ENCODE measurements at places on chromosomes 1 and 21.

GRCh38 chr21:45060089-45060488 lies 14.3 kb upstream of the ADARB1 start:
- no peak for DNase-seq

DNA sequence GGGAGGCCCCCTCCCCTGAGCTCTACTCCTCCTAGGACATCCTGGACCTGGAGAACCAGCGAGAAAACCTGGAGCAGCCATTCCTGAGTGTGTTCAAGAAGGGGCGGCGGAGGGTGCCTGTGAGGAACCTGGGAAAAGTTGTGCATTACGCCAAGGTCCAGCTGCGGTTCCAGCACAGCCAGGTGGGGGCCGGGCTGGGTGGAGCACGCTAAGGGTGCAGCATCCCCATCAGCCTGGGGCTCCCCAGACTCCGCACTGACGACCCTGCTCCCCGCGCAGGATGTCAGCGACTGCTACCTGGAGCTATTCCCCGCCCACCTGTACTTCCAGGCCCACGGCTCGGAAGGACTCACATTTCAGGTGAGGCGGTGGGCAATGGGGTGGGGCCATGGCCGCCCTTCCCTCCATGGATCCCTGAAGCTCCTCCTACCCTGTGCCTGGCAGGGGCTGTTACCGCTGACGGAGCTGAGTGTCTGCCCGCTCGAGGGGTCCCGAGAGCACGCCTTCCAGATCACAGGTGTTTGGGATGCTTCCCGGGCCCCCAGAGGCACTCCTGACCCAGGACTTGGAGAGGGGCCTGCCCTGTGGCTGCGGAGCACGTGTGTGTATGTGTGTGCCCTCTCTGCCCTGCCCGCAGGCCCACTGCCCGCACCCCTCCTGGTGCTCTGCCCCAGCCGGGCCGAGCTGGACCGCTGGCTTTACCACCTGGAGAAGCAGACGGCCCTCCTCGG lies 4.1 kb downstream of the PLEKHN1 start:
- no peak for DNase-seq

DNA sequence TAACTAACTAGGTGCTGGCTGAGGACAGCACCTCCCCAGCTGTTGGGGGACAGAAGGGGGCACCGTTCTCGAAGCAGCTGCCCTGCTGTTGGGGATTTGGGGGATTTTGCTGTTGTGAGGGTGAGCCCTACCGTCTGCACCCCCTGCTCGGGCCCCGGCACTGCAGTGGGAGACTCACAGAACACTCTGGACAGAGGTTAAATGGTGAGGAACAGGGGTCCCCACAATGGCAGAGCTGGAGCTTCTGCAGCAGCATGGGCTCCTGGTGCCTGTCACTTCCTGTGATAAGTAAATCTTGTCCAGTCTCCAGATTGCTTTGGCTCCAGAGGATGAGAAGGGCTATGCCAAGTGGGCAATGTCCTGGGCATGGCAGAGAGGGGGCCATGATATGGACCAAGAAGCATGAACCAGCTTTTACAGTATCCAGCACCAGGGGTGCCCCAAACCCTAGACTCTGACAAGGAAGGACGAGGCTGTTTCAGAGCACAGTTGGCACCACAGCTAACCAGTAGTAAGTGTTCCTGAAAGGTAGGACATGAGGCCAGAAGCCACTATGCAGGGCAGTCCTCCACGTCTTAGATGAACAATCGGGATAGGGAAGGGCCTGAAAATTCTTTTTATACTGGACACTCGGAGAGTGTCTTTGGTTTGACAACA lies 365.1 kb upstream of the VAMP3 start:
- DNase-seq, result no peak

- DNase-seq, result no peak
Measured at GRCh38 chr1:156582388-156583017, 3.0 kb downstream of the TTC24 start.

- DNase-seq, result no peak
Measured at GRCh38 chr1:230163205-230163604, 96.2 kb downstream of the GALNT2 start.

DNA sequence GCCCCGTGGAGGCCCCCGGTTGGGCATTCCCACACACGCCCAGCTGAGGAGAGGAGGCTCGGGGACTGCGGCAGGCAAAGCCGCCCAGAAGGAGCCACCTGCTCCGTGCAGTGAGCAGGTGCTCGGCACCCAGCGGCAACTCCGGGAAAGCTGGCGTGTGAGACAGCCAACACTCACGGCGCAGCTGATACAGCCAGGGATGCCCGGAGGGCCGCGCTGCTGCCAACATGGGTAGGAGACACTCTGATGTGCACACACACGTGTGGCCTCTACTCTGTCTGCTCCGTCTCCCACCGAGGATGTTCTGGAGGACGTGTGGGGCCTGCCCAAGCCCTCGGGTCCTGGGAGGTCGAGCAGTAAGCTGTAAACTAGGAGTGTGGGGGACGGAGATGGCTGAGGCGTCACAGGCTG lies 12.9 kb downstream of the MORN1 start:
- DNase-seq, result no peak

DNA sequence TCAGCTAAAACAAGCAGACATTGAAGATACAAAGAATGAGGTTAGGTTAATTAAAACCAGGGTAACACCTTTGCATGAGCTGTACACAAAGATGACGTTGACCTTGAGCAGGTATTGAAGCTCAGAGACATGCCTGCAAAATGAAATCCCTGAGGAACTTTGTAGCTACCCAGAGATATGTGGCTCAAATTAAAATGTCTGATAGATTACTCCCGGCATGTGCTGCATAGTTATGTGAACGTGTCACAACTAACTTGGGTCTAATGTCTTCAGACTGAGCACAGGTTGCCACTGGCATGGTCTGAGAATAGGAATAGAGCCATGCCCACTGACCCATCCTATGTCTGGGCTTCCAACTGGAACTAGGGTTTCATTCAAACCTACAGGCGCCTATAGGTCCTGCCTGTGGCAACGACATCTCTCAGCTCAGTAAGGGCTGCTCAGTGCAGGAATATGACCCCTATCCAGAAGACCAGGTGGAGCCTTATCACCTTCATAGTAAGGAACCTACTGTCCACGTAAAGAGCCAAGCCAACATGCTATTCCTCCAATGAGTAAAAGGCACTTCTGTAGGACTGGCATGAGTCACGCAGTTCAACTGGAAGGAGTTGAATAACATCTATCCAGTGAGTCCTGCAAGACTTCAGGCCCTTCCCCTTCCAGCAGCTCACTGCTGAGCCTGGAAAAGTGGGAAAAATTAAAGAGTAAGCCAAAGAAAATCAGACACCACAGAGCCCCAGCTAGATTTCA lies 60.7 kb downstream of the PRKAB2 start:
- no peak for DNase-seq

GRCh38 chr1:64929221-64929620 lies 37.1 kb downstream of the JAK1 start:
- no peak for DNase-seq

GRCh38 chr21:33228455-33228854 lies 1.3 kb upstream of the IFNAR2 start:
- no peak for DNase-seq

DNA sequence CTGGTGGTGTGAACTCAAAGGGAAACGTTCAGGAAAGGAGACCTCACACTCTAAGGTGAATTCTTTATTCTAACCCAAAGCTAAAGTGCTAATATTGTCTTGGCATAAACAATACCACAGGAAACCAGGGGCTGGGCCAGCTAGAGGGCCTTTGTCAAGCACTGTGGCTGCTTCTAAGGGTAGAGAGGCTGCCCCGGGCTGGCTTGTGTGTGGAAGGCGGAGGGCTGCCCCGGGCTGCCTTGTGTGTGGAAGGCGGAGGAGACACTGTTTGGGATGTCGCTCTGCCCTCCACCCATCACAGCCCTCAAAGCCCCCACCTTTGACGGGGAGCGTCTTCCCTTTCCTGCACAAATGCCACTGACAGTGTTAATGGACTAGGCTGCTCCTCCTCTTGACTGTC lies 216.8 kb downstream of the TOMM20 start:
- no peak for DNase-seq

DNA sequence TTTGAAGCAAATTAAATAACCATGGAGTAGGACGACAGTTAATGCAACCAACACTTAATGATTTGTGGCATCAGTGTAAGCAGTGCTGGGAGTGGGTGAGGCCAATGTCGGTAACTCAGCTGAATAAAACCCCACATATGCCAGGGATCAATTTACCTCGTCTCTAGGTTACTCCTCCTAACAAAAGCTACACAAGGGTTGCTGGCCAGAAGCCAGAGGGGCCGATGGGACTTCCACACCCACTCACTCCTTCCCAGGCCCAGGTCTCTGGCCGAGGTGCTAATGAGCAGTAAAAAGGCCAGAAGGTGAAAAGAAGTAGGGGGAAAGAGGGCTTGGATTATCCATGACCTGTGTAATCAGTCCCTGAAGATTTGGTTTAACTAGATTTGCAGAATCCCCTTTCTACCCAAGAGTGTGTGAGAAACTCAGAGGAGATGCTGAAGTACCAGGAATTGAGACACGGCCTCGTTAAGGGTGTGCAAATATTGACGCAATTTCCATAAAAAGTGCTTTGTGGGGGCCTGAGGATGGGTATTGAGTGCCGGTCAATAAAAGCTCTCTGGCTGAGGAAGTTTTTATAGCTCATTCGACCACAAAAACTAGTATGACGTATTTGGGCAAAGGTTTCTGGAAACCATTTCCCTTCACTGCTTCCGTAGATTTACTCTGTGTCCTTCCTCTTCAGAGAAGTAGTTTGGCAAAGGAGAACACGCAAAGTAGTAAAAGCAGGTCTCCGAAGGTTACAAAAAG lies 145.5 kb downstream of the TBX15 start:
- no peak for DNase-seq

DNA sequence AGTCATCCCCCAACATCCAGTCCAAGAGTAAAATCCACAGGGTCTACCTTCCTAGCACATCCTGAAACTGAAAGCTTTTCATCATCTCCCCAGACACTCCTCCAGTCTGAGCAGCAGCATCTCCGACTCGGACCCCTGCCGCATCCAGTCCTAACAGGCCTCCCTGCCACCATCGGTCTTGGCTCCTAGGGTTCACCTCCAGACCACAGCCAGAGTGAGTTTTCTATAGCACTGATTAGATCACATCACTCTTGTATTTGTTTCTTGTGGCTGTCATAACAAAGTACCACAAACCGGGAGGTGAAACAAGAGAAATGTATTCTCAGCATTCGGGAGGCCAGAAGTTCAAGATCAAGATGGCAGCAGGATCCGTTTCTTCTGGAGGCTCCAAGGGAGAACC lies 187.8 kb downstream of the TOMM20 start:
- no peak for DNase-seq

DNA sequence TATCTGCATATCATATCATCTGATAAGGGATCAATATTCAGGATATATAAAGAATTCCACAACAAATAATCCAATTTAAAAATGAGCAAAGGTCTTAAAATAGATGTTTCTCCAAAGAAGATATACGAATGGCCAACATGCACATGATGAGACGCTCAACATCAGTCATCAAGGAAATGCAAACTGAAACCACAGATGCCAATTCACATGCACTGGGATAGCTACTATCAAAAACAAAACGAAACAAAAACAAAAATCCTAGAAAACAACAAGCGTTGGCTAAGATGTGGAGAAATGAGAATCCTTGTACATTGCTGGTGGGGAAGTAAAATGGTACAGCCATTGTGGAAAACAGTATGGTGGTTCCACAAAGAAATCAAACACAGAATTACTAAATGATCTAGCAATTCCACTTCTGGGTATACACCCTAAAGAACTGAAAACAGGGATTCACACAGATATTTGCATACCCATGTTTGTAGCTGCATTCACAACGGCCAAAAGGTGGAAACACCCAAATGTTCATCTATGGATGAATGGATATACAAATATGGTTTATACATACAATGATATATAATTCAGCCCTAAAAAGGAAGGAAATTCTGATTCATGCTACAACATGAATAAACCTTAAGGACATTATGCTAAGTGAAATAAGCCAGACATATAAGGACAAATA lies 79.4 kb downstream of the PCSK9 start:
- no peak for DNase-seq

- DNase-seq, result no peak
Measured at GRCh38 chr1:159341736-159342135, 39.6 kb downstream of the FCER1A start.

DNA sequence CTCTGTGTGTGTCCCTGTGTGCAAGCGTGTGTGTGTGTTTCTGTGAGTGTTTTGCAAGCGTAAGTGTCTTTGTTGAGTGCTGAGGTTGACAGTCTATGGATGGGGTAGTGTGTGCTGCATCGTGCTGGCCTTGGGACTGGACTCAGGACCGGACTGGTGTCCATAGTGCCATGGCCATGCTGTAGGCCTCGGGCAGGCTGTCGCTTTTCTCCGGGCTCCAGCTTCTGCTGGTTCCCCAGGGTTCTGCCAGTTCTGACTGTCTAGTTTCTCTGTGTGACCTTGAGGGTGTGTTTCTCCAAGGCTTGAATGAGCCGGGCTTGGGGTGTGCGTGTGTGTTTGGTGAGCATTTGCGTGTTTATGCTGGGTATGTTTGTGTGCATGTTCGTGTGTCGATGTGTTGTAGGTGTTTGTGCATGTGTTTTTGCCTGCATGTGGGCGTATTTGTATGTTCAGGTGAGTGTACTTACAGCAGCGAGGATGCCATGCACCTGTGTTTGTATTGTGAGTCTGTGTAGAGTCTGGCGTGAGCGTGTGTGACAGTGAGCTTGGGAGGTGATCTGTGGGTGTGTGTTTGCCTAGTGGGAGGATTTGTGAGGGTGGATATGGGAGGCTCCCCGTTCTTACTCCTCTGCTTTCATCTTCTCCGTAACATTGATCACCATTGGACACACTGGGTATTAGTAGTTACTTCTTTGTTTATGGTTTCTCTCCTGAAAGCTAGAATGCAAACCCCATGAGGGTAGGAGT lies 51.7 kb upstream of the POU3F1 start:
- no peak for DNase-seq

DNA sequence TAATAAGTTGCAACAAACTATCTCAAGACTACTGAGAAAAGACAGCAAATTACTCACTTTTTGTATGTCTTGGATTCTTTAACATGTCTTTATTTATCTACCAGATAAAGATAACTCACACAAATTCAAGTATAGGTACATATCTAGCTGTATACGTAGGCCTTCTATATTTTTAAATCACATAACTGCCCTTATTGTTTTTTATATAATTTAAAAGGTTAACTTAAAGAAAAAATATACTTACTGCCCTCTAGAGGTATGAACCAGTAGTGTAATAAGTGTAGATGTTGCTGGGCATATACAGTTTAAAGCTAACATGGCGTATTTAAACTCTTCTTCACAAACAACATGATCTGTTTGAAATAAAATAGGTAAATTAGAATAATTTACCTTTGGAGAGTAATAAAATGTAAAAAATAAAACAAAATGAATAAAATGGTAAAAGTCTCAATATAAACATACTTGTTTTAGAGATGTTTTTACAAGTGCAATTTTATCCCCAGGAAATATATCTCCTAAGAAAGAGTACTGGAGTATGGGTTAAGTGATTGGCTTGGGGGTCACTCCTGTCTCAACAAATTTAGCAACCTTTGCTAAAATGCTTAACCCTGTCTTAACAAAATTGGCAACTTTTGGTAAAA lies 235.2 kb downstream of the KCNT2 start:
- DNase-seq, result no peak

- DNase-seq, result no peak
Measured at GRCh38 chr1:208534599-208534897, 290.4 kb upstream of the PLXNA2 start.
